Activated T-cell treated with anti-CD3 and anti-CD28 coated beads, Interleukin-2, amount 50 U/mL, for 72 hours (primary cell): ENCODE measurements at places on chromosomes 11 and 22.

DNA sequence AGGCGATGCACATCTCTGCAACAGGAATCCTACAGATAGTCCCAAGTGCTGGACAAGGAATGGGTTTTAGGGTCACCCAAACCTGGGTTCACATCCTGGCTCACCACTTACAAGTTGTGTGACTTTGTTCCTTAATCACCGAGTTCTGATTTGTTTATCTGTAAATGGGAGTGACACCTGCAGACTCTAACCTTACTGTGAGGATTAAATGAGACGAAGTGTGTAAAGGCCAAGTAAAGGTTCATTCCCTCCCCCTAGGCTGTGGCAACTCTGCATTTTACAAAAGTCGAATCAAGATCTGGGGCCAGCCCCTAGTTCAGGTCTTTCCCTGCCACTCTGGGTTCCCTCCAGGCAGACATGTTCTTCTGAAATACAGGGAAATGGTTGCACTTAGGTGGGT is 34.9 kb downstream of the SERPINH1 start:
- no peak for DNase-seq

GRCh38 chr11:75239531-75240290 is 863 bp upstream of the TPBGL start:
- DNase-seq: no peak

- DNase-seq: no peak
These were observed 19.4 kb upstream of the TMPRSS4 start for GRCh38 chr11:118057251-118058145.

DNA sequence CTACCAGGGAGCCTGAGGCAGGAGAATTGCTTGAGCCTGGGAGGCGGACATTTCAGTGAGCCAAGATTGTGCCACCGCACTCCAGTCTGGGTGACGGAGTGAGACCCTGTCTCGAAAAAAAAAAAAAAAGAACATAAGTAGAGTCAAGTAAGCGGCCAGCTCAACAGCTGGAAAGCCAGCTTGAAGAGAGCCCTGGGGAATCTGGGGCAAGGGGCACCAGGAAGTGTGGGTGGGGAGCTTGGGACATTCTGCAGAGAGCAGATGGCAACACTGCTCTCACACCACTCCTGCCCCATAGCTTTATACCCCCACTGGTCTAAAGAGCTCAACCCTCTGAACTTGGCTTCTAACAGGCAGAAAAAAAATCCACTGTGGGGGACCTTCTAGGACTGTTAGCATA is 505.6 kb downstream of the BUD13 start:
- DNase-seq: no peak

GRCh38 chr11:134951305-134951700 is 539.3 kb upstream of the B3GAT1 start:
- DNase-seq: no peak

GRCh38 chr11:134069426-134070341 is 812 bp downstream of the JAM3 start:
- DNase-seq: peak; percentile 10
